ENCODE measurements at places on chromosomes 5 and 9.

DNA sequence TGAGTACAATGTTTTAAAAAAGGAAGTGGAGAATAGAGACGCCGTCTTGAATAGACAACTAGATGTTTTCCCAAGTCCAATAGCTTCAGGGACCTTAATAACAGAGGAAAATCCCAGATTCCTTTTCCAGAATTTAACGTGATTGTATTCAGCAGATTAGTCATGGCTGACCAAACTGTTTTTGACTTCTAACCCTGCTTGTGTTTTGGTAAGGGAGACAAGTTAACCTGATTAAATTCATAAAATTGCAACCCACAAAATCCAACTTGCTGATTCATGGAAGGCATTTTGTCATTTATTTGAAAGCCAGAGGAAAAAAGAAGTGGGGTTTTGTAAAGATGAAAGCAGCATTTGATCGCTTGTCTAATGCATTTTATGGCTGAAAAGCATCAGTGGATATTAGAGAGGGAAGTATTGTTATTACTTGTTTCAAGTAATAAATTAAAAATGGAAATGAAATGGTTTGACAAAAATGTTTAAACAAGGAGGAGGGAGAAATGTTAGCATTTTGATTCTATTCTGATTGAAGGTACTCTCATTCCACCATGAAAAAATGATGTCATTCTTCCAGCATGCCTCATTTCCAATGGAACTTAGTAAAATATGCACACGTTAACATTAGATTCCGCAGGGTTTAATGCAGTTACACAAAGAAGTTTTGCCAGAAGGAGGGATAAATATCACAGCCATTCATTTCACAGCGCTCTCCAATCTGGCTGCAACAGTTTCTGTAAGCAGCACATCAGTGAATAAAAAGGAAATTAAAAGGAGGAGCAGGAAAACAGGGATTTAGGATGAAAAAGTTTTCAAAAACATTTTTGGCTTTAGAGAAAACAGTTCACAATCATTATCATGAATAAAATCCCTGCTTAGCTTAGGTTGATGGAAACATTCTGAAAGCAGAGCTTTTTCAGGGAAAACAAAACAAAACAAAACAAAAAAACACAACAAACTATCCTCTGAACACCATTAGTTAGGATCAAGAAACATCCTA, 314.7 kb downstream of the PRR16 start:
- no peak for DNase-seq

DNA sequence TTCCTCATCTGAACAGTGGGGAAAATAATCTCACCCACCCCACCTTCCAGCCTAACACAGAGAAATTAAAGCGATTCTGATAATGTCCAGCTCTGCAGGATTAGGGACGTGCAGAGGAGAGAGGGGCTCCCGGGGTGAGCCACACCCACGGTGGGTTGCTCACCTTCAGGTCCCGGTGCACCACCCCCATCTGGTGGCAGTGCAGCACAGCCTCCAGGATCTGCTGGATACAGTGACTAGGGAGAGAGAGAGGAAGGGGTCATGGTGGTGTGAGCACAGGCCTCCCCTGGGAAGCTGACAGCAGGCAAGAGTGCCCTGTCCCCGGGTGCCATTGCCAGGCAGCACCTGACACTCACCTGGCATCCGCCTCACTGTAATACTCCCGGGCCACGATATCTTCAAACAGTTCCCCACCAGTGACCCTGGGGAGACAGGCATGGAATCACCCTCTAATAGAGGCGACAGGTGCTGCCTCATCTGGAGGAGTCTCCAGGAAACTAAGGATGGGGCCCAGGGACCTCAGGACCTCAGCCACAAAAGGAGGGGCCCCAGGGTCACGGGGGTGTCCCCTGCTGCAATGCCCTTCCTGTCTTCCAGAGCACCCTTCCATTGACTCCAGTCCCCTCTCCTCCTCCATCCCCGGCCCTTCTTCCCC, 33.0 kb downstream of the CAMK2A start:
- no peak for DNase-seq

DNA sequence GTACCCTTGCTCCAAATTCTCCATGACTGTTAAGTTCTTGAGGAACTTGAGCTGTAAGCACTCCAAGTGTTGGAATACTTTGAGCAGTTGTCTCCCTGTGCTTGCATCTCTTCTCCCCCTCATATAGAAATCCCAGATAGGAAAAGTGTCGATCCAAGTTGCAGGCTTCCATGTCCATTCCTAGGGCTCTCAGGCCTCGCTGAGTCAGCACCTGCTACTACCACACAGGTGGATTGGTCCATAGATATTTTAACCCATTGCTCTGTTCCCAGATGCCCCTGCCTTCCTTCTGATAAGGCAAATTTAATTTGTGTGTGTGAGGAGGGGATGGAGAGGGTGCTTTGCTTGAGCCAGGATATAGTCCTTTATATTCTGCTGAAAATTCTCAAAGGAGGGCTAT, 95.8 kb downstream of the PIP5K1B start:
- no peak for DNase-seq

GRCh38 chr5:16755641-16756040, 138.8 kb upstream of the RETREG1 start:
- no peak for DNase-seq

DNA sequence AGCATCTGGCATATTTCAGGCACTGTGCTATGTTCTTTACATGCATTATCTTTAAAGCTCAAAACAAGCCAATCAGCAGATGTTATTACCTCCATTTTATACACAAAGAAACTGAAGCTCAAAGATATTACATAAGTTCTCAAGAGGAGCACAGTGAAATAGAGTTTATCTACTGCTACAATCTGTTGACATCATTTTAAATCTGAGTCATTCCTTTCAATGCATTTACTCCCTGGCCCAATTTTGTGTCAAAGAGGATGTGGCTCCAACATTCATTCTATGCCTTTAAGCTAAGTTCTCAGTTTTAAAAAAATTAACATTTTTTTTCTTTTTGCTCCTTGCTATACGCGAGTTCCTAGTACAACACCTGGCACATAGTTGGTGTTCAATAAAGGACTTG, 486.3 kb upstream of the ZNF462 start:
- no peak for DNase-seq

- DNase-seq, result no peak
Measured at GRCh38 chr5:169148138-169148740, 152.7 kb downstream of the SLIT3 start.

DNA sequence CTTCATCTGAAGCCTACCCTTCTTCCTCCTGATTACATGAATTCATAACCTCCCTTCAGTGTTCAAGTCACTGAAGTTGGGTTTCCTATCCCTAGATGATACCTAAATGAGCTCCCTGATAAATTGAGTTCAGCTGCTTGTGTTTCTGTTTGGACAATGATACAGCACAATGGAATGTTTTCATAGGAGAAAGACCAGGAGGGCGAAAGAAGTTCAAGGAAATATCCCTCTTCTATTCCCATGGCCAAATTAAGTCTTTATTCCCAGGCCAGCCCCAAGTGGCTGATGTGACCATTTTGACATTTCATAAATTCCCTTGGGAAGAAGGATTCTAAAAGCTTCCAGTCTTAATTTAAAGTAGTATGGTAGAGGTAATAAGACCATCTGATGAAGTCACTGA, 555.8 kb upstream of the CLINT1 start:
- DNase-seq, result no peak

- no peak for DNase-seq
Measured at GRCh38 chr5:174535669-174536068, 188.7 kb upstream of the MSX2 start.

GRCh38 chr9:73121375-73121935, 30.2 kb upstream of the ANXA1 start:
- DNase-seq, result no peak

GRCh38 chr5:78908173-78909061, 76.7 kb downstream of the ARSB start:
- DNase-seq, result no peak

DNA sequence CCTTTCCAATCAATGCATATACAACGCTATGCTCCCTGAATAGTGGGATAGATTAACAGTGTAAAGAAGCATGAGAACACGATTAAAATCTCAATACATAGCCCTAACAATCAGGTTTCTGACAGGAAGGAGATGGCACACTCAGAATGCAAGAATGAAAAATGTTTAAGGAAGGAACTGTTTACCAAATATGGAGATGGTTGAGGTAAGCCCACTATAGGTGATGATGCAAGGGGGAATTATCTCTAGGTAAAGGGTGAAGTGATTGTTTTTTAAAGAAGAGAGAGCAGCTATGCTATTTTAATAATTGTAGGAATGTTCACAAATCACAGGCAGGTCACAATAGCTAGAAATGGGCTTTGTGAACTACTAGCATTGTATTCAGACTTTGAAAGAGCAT, 302.4 kb downstream of the CHSY3 start:
- DNase-seq, result no peak

DNA sequence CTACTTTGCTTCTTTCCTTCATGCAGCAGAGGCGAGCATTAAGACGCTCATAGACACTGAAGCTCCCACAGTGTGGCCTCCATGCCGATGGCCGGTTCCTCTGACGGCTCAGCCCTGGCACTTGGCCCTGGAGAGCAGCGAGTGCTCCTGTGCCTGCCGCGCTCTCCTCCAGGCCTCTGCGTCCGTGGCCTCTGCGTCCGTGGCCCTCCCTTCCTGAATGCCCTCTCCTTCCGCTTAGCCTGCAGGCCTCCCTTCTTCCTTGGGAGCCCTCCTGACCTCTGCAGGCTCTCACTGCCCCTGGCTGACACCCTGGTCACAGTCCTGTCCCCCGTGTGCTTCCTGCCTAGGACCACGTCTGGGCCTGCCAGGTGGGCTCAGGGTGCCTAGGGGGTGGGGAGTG, 92.8 kb downstream of the ZNF354C start:
- no peak for DNase-seq

GRCh38 chr5:139985733-139986132, 57.4 kb downstream of the NRG2 start:
- peak; percentile 7 for DNase-seq

All from hematopoietic multipotent progenitor cell (in vitro differentiated cells).